ENCODE measurements at places on chromosomes 12 and 14. TPM values are rescaled to one million over a fixed set of nuclear protein-coding genes. Genes with fewer than 3 reads are reported as not detected.

LRRC10 gene
- total RNA-seq, result not detected

INSM2 gene
- not detected for total RNA-seq

ADAM21 gene
- total RNA-seq, result not detected

DNA sequence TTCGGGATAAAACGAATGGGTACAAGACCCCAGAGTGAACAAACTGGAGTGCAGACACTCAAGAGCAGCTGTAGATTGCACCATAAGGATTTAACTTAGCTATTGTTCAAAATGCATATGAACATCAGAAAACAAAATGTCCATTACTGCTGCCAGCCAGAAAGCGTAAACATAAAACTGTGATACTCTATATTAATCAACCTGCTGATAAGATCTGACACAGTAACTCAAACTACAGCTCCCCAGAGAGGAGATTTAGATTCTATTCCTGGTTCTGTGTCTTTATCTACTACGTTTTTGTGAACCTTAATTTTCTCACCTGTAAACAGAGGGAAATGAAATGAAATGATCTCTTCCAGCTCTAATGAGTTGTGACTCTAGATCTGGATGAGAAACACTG, 22.3 kb downstream of the LRIG3 start:
- H3K27ac ChIP-seq, result no peak overlapping the region
- H3K36me3 ChIP-seq, result no peaks in the 10 kb centered on the region
- no peak for DNase-seq

GRCh38 chr14:90576581-90576980, 179.8 kb downstream of the CALM1 start:
- peak overlapping the region; percentile 68 for H3K27ac ChIP-seq
- no peak for DNase-seq
- no peaks in the 10 kb centered on the region for H3K36me3 ChIP-seq
- H3K4me3 ChIP-seq, result no peak overlapping the region

GRCh38 chr12:89760783-89761182, 52.1 kb upstream of the ATP2B1 start:
- DNase-seq, result no peak
- H3K27ac ChIP-seq, result no peak overlapping the region
- H3K4me3 ChIP-seq, result no peak overlapping the region
- H3K4me1 ChIP-seq, result no peaks in the 10 kb centered on the region
- H3K36me3 ChIP-seq, result no peaks in the 10 kb centered on the region
- H3K27me3 ChIP-seq, result no peaks in the 10 kb centered on the region

DNA sequence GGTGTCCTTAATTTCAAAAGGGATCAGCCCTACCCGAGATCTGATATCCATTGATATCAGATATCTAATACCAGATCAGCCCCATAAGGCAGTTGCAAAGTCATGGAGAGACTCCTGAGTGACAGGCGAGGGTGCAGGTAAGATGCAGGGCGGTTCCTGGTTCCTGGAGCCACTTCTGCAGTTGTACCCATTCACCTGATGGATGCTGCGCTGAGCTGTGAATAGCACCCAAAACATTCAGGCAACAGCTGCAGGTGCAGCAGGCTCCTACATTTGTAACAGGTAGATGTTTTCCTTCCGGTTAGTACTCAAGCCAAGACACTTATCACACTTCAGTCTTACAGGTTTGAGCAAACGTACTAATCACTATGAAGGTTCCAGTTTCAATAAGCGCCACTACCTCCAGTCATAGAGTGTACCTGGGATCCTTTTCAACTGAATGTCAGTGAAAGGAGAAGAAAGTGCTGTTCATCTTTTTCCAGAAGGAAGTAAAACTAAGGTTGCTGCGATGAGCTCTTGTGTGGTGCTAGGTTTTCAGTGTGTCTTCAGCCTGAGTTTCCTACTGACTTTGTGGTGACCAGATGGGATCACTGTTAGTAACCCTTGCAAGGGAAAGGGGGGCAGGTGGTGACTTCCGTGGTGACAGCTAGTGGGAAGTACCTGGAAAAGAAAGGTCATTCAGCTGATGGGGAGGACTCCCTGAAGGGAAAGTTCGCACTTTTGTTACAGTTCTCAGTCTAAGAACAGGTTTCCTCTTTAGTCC, 1.9 kb downstream of the ATP6V0A2 start:
- H3K27ac ChIP-seq, result no peak overlapping the region
- peak overlapping the region; percentile 98 for H3K4me3 ChIP-seq
- peaks cover 28% of the 10 kb centered on the region for H3K4me1 ChIP-seq
- H3K36me3 ChIP-seq, result peaks cover 3% of the 10 kb centered on the region
- no peaks in the 10 kb centered on the region for H3K27me3 ChIP-seq
